T-cell (primary cell): ENCODE measurements at places on chromosomes 2 and 18.

- DNase-seq = no peak
Observed at GRCh38 chr18:7787339-7787738, 220.2 kb downstream of the PTPRM start.

DNA sequence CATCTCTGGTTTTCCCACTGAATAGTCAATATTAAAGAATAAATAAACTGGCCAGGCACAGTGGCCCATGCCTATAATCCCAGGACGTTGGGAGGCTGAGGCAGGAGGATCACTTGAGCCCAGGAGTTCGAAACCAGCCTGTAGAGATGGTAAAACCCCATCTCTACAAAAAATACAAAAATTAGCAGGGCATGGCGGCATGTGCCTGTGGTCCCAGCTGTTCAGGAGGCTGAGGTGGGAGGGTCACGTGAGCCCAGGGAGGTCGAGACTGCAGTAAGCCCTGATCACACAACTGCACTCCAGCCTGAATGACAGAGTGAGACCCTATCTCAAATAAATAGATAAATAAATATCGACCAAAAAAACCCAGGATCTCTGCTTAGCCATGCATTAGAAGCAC is 50.2 kb upstream of the BIN1 start:
- no peak for DNase-seq

DNA sequence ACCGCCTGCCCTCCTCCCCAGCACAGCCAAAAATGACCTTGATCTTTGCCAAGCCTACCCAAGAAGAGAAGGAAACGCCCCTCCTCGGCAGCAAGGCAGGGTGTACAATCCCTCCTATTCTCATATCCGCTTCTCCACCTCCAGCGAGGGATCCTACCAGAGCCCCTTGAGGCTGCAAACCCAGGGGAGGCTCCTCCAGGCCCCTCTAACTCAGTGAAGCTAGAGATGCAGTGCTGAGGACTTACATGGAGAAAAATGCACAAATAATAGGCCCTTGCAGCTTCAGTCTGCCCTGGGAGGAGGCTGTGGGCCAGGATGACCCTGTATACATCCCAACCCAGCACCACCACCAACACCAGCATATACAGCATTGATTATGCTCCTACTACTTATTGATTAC is 46.9 kb upstream of the POMC start:
- no peak for DNase-seq

DNA sequence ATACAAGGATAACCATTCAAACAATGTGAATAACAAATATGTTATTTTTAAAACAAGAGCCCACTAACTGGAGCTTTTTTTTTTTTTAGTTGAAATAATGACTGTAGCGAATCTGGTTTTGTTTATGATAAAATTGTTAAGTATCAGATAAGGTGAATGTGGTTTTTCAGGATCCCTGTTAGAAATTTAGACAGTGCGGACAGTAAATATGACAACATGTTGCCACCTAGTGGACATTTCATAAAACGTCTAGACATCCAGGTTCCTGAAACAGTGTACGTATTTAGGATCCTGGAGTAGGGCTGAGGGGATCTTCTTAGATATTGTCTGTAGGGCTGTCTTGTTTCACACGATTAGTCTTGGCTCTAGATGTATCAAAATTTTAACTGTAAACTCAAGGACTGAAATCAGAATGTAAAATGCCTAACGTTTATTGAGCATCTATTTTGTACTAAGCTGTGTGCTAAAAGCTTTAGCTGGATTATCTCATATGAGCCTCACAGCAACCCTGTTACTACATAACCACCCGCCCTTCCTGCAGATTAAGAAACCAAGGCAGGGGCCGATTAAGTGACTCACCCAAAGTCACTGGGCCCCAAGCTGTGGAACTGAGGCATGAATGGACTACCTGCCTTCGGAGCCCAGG is 23.9 kb upstream of the CCDC68 start:
- DNase-seq = no peak

- DNase-seq = no peak
Observed at GRCh38 chr18:76827205-76828200, 5.1 kb downstream of the ZNF236 start.

DNA sequence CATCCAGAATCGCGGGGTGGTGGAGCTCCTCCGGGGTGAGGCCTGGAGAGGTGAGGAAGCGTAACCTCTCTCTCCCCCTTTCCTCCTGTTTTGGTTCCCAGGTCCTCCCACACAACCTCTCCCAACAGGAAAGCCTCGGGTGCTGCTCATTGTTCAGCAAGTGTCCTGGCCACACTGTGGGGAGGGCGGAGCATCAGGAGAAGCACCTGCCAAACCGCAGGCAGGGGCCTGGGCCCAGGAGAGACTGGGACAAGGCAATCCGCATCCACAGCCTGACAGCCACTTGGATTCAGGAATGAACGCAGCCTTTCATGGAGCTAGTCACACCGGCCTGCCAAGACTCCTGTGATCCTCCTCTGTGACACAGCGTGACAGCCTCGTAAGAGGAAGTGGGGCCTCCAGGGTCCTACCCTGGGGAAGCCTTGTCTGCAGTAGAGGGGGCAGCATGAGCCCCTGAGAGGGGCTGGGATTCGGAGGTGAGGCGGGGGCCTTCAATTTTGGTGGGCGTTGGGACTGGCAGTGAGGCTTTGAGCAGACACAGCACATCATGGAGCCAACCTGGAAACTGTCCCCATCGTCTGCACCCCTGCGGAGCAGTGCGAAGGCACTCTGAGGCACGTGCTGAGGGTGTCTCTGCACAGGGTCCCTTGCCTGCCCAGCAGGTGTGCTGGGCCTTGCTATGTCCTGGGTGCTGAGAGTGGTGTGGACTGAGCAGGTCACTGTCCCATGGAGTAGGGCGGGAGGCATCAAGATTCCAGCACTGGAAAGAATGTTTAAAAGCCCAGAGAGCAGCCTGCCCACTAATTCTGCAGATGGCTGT is 62.2 kb downstream of the EDAR start:
- DNase-seq = no peak

GRCh38 chr2:240197462-240198139 is 57.1 kb upstream of the OTOS start:
- DNase-seq = no peak

GRCh38 chr2:121151311-121152109 is 133.5 kb downstream of the TFCP2L1 start:
- no peak for DNase-seq

DNA sequence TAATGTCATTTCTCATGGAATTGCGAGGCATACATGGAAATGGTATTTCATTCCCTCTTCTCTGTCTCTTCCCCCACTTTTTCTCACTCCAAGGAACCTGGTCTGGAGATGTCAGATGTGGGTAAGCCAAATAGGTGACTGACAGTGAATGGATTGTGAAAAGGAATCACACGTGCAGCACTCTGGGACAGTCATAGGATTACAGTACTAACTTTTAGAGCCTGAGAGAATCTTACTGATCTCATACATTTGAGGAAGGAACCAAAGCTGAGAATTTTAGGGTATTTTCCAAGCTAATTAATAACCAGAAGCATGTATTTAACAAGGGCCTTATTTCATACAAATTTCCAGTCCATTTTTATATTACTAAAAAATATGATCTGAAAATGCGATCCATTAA is 58.1 kb upstream of the ERBB4 start:
- no peak for DNase-seq

DNA sequence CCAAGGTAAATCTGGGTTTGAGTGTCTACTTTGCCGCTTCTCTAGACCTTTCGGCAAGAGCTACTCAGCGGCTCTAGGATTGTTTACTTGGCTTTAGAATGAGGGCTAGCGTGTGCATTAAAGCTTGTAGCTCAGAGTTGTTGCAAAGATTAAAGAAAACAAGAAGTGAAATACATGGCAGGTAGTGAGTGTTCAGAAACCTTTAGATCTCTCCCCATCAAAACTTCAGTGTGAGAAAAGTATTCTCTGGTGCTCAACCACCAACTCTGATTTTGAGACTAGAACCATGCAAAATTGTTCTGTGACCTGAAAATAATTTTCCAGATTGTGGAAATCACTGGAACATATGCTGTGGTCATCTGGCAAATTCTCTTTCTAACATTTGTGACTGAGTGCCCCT is 512.0 kb downstream of the CMPK2 start:
- no peak for DNase-seq

DNA sequence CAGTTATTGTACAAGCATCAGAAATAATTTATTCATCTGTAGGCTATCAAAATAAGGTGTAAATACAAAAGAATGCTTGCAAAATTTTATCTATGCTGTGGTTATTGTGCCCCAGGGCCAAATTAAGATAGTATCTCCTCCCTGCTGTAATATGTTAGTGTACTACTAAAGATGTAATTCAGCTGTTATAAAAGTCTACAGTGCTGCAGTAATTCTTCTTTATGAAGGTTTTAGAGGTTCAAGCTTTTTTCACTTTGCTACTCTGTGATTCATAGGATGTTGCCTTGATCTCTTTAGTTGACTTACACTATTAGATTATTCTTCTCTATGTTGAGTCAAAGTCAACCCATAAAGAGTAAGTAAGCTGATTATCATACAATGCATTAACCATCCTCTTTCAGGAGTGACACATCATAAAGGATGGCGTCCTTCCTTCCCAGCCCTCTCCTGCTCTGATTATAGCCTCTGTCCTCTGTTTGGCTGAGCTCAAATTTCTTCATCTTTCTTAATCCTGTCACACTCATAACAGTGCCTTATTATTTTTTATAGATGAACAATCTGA is 29.3 kb upstream of the DYNAP start:
- no peak for DNase-seq

GRCh38 chr2:240045098-240045497 is 8.2 kb downstream of the OR6B3 start:
- DNase-seq = no peak

DNA sequence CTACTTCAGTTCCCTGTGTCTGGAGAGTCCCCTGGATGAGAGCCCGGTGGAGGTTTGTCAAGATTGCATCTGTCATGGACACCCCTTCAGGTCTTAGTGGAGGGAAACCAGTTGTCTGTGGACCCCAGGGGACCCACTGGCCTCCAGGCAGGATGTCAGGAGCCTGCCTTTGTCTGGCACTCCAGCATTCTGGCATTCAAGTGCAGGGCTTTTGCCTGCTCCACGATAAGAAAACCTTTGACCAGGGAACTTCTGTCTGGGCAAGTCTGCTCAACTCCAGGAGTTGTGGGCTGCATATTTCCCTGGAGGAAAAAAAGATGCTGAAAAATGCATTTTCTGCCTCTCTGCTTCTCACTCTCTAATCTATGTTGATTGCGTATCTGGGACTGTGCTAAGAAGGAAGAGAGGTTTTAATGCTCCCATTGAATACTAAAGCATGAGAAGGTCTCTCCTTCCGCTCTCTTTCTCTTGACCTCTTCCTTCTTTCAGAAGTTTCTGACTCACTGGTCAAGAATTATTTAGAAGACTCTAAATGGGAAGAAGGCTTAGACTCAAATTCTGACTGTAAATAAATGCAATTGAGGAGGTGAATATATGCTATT is 104.5 kb downstream of the MMADHC start:
- DNase-seq = no peak

DNA sequence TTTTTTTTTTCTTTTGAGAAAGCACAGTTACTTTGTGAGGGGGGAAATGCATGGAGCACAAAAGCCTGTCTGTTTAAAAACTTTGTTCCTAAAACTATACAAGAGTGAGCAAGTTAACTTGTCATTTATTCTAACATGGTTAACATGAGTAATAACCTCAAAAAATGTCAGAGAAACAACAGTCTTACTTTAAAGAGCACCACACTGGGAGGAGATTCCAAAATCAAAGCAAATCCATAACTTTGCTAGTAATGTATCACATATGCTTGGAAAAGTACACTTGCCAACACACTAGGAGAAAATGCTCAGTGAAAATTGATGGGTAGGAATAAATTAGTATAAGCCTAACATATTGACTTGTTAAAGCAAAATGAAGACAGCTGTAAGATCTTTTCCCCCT is 157.1 kb downstream of the PRPF40A start:
- no peak for DNase-seq

DNA sequence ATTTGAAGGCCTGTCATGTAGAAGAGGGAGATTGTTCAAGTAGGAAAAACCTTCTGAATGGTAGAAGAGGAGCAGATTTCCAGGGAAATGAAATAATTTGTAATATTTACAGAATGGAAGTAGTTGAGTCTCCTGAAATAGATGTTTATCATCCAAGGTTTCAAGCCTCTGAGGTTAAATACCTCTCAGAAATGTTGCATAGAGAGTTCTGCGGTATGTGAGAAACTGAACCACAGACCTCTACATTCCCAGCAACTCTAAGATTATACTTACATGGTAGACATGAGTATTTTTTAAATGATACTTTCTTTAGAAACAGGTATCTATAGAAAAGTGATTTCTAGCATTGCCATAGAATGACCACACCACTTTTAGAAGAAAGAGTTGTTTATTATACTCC is 379.8 kb upstream of the FANCL start:
- DNase-seq = no peak

DNA sequence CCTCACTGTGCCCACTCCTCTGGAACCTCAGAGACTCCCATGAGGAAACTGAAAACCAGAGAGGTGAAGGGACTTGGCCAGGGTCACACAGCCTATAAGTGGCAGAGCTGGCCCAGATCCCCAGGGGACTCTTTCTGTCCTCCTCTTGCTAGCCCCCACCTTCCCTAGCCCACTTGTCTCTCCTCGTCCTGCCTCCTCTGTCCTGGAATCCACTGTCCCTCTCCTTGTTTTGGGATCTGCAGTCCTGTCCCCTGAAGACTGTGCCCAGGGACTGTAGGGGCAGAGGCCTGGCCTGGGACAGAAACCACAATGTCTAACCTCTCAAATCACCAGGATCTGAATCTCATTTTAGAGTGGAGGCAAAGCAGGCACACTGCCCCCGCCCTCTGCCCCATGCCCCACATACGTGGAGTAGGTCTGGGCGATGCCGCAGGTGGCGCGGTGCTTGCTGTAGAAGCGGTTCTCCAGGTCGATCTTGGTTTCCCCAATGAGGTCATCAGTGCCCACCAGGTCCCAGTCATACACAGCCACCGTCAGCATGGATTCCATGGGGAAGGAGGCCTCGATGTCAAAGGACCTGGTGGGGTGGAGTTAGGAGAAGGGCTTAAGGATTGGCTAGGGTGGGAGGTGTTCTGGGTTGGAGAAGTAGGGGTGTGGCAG is 12.5 kb downstream of the OTOF start:
- DNase-seq = no peak

- DNase-seq = no peak
Observed at GRCh38 chr2:38486213-38487026, 109.3 kb upstream of the ATL2 start.

GRCh38 chr2:147390475-147390874 is 454.4 kb upstream of the ACVR2A start:
- DNase-seq = no peak
